Fibroblast of gingiva (primary cell): ENCODE measurements at places on chromosomes 13 and 19.
A peak's percentile ranks its signal among the peaks of the same experiment; 100 is the strongest.

DNA sequence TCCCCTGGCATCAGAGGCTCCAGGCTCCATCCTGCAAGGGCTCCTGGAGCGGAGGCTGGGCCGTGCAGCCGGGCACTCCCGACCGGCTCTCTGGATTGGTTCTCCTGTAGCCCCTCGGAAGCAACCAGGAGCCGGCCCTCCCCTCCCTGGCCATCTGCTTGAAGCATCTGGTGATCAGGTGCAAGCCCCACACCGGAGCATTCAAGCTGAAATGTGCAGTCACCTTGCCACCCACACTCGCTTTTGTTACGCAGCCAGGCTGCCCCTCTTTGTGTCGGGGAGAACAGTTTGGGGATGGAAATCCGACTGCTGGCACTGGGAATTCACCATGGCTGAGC, 258.8 kb downstream of the ZNF536 start:
- DNase-seq: no peak

DNA sequence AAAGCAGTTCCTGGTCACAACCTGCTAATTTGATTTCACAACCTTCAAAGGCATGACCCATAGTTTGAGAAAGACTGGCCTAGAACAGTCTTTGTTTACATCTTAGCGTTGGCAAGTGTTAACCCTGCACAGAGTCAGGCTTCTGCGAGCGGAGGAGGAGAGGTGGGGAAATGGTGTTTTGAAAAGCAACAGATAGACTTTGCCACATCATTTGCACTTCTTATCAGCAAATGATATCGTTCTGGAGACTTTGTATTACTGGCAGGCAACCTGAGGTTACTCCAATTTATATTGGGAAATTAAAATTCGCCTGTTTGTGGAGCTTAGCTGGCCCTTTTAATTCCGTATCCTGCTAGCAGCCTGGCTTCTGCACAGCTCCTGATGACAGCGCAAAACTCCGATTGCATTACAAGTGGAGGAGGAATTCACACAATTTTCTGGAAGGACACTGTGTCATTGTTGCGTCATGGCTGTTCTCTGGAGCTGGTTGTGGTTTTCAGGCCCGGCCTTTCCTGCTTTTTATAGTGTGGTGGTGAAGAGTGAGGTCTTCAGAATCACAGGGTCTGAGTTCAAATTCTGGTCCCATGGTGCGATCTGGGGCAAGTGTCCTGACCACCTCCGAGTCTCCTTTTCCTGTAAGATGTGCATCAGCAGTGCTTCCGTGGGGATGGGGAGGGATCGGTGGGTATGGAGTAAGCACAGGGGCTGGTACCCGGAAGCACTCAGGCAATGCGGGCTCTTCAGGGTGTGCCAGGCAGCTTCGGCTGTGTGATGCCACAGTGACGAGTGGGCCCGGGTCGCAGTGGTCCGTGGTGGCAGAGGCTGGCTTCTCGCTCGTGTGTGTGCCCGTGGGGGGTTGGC, 49.1 kb upstream of the EHD2 start:
- peak; percentile 99 for DNase-seq

GRCh38 chr13:94408314-94409036, 71.0 kb downstream of the DCT start:
- DNase-seq: no peak

DNA sequence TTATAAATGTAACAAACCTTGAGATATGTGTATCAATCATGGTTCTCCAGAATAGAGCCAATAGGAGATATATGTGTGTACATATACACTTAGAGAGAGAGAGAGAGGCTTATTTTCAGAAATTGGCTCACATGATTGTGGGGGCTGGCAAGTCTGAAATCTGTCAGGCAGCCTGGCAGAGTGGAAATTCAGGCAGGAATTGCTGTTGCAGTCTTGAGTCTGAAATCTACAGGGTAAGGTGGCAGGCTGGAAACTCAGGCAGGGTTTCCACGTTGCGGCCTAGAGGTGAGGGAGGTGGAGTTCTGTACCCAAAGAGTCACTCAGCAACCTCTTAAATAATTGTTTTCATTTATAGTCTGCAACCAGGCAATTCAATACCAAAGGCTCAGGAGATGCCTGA, 218.4 kb downstream of the B3GLCT start:
- DNase-seq: no peak

- DNase-seq: peak; percentile 16
Measured at GRCh38 chr19:16830679-16831078, 1.5 kb downstream of the SIN3B start.

GRCh38 chr13:79880818-79881217, 399.9 kb downstream of the NDFIP2 start:
- peak; percentile 26 for DNase-seq

DNA sequence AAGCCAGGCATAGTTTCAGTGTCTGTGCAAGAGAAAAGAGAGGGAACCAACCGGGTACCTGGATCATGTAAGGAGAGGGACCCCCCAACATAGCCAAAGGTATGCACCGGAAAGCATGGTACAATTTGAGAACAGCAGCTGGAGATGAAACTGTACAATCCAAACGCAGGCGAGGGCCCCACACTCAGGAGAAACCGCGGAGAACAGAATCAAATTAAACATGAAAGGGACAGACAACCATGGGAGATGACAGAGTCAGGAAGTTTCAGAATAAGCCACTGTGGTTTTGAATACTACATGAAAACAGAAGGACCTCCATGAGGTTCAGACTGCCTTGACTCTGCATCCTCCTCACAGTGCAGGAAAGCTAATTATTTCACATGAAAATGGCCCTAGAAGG, 62.9 kb upstream of the SPATA13 start:
- no peak for DNase-seq

GRCh38 chr13:45934283-45934682, 82.7 kb upstream of the SIAH3 start:
- no peak for DNase-seq

- DNase-seq: no peak
Measured at GRCh38 chr13:110213461-110214074, 93.4 kb downstream of the COL4A1 start.

- peak; percentile 93 for DNase-seq
Measured at GRCh38 chr13:109389892-109390345, 396.5 kb downstream of the IRS2 start.

DNA sequence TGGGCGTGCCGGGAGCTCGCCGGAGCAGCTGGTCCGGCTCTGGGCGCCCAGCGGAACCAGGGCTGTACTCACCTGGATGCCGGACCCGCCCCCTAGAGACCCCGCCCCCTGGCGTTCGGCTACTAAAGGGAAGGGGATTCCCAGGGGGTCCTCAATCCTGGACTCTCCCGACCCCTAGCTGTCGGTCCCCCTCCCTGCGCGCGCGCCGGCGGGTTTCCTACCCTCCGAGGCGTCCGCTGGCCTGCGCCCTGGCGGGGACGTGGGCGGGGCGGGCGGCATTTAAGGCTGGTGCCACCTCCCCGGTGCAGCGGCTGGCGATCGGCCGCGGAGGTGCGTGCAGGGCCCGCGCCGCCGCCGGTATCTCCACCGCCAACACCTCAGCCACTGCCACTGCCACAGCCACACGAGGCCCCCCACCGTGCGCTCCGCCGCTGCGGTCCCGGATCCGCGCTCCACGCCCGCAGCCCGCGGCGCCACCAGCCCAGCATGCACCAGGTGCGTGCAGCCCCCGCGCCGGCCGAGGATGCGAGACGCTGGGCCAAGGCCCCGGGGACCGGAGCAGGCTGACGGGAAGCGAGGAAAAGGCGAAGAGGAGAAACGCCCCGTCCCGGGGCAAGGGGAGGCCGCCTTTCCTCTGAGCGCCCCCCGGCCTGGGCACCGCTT, at the start of gene ATP12A:
Gene ATP12A, plus strand, starts transcription at position 151 of the 663 bp plus-strand sequence. Its CDS starts 336 bp downstream, at position 487.
- no peak for DNase-seq

GRCh38 chr13:75418997-75419396, 63.0 kb downstream of the TBC1D4 start:
- peak; percentile 63 for DNase-seq

- no peak for DNase-seq
Measured at GRCh38 chr13:113981611-113982295, 7.9 kb upstream of the C13orf46 start.

- no peak for DNase-seq
Measured at GRCh38 chr13:25295228-25295627, 6.2 kb upstream of the NUP58 start.

GRCh38 chr19:54154603-54155345, 4.7 kb downstream of the LENG1 start:
- peak; percentile 60 for DNase-seq

DNA sequence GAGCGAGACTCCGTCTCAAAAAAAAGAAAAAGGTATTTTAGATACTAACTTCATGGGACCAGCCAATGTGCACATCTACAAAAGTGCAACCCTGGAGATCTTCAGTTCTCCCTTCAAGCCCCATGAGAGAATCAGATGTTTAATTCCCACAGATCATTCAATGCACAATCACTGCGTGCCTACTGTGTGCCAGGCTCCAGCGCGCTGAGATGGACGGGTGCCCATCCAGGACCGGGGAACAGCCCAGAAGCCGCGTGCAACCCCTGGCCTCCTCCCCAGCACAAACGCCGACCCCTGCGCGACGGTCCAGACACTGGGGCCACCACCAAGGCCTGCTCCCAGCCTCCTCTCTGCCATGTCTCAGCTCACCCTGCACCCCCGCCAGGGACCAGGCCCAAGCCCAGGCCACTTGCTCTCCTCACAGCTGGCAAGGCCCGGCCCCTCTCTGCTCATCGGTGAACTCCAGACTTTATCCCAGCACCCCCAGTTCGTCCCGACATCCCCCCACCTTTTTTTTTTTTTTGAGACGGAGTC, 5.3 kb downstream of the BTBD2 start:
- DNase-seq: no peak

DNA sequence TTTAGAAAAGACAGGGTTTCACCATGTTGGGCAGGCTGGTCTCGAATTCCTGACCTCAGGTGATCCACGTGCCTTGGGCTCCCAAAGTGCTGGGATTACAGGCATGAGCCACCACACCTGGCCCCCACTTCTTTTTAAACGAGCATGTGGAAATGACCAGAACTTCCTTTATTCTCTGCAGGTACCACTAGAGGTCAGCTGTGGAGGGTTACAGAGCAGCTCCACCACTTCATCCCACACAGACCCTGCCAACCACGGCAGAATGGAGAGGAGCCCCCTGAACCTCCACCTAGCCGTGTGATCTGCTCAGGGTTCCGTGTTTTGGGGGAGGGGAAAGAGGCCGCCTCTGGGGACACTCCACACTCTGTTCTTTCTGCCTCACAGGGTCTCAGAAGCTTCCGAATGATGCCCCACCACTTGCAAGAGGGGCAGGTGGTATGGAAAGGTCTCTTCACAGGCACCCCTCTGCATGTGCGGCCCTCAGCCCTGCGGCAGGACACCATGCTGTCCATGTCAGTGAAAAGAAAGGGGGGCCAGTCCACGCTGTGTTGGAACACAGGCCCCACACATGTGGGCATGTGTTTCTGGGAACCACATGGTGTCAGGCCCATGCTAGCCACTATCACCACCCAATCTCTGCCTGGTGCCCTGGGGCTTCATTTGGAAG, 465.0 kb downstream of the TSHZ3 start:
- no peak for DNase-seq

DNA sequence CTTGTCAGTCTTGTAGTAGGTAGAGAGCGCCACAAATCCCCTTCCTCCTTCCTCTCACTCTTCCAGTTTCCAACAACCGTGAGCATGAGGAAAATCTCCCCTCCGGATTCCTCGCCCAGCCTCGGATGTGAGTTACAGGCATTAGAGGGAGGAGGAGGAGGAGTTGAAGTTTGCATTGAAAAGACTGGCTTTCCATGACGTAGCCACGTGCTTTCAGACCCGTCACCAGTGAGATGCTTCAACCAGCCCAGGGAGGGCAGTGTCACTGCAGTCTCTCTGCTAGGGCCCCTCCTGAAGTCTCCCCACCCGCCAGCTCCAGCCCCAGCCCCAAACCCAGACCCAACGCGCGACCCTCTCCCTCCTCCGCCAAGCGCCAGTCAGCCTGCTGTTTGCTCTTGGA, 442 bp upstream of the FGF14 start:
- peak; percentile 27 for DNase-seq

GRCh38 chr13:79352107-79352506, 53.9 kb downstream of the RBM26 start:
- no peak for DNase-seq

GRCh38 chr13:112783978-112784371, 94.1 kb downstream of the ATP11A start:
- DNase-seq: peak; percentile 14

DNA sequence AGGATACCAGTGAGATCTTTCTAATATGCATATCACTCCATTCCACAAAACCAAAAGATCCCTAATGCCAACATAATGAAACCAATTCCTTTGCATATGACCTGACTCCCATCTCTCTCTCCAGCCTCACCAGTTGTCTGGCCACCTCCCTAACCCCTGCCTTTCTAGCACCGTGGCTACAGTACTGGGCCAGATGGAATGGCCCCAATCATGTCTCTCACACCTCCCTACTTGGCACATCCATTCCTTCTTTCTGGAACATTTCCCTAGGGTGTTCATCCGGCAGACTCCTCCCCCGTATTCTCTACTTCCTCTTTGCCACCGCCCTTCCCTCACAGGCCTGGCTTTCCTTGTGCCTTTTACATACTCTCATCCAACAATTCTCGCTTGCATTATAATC, 62.0 kb downstream of the GPALPP1 start:
- no peak for DNase-seq

GRCh38 chr13:46831588-46832194, 34.7 kb upstream of the ESD start:
- peak; percentile 52 for DNase-seq

DNA sequence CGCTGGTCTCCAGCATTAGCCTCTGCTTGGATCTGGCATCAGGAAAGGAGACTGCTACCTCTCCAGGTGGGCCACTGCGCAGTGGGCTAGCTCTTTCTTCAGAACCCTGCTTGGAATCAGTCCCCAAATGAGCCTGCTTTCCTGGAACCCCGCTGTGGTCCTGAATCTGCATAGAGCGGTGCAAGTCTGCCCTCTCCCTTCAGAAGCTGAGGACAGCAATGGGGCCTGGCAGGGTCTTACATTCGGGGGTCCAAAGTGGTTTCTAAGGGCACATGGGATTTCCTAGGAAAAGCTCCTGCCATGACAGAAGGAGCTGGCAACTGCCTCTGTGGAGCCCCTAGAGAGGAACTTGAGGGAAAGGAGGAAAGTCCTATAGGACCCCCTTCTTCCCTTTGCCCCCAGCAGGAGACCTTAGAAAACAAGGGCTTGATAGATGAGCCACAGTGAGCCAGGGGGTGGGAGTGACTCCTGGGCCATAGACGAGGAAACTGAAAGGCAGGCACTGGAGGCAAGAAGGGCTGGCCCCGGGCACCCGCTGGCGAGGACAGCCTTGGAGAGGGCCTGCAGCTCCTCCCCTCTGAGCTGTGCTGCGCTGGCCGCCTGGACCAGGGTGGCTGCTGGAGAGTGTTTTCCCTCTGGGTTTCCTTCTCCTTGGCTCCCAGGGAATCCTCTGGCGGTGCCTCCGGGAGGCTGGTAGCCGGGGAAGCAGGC, 1.4 kb upstream of the VSTM2B start:
- DNase-seq: no peak

- DNase-seq: peak; percentile 75
Measured at GRCh38 chr19:35882114-35882832, 13.9 kb downstream of the APLP1 start.

DNA sequence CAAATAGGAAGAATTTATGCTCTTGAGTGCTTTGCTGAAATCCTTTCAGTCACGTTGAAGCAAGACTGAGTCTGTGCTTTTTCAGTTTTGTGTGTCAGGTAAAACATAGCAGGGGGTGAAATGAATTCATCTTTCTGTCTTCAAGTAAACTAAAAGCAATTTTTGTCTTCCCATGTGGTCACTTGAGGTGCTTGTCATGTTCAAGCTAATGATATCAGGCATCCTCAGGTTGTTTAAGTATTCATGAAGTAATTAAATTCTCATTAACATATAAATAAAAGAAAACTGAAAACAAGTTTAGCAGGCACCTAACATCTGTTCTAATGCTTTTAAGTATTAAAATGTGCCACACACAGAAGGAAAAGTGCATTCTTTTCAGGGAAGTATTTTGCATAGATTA, 2701.3 kb downstream of the PCDH9 start:
- DNase-seq: no peak
